ENCODE measurements at places on chromosomes 6 and 20.

DNA sequence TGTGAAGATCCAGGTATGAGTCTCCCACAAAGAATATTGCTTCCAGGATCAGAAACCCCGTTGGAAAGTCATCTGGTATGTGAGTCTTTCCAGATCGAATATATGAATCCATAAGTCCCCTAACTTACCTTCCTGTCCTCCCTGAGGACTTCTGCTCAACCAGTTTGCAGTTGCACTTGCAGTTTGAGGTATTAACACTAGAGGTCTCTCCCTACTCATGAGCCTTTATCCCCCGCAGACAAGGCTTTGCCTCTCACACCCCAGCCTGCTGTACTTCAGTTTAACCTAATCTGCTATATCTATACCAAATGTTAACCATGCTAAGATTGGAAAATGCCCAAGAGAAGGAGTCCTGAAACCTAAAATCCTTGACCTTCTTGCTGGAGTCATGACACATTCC, 135.3 kb upstream of the DEFB112 start:
- DNase-seq: peak; percentile 0

DNA sequence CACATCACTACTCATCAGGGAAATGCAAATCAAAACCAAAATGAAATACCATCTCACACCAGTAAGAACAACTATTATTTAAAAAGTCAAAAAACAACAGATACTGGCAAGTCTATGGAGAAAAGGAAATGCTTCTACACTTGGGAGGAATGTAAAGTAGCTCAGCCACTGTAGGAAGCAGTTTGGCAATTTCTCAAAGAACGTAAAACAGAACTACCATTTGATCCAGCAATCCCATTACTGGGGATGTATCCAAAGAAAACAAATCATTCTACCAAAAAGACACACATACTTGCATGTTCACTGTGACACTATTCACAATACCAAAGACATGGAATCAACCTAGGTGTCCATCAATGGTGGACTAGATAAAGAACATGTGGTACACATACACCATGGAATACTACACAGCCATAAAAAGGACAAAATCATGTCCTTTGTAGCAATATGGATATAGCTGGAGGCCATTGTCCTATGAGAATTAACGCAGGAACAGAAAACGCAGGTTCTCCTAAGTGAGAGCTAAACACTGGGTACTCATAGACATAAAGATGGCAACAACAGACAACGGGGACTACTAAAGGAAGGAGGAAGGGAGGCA, 260.4 kb downstream of the RNGTT start:
- peak; percentile 5 for DNase-seq

DNA sequence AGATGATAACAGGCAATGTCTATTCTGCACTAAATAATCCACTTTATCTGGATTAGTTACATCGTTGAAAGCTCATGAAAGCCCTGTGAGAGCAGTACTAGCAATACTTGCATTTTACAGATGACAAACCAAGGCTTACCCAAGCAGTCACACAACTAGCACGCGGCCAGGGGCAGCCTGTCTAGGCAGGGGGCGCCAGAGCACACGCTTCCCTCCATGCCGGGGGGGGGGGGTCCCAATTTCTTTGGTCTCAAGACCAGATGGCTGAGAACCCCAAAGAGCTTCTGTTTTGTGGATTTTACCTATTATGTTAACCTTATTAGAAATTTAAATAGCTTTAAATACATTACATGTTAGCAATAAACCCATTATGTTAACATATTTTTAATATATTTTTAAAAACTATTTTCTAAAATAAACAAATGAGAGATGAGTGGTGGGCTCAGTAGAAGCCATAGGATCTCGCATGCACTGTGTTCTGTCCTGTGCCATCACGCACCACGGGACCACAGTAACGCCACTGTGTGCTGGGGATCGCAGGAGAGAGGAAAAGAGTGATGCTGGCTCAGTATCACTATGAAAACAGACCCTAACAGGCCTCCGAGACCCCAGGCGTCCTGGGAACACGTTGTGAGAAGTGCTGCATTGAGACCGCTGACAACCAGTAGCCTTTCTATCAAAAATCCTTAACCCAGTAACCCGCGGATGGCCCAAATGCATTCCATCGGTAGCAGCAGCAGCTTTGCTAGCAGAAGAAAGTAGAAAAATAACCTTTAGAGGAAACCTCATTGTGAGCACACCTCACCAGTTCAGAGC, 5.3 kb upstream of the PRR18 start:
- DNase-seq: peak; percentile 22

GRCh38 chr6:167091805-167092107, 31.1 kb upstream of the CCR6 start:
- DNase-seq: no peak

Data from fibroblast of mammary gland (primary cell).